ENCODE measurements at places on chromosomes 4 and X.

- no peak for DNase-seq
Measured at GRCh38 chr4:102339018-102339417, 6.3 kb downstream of the SLC39A8 start.

DNA sequence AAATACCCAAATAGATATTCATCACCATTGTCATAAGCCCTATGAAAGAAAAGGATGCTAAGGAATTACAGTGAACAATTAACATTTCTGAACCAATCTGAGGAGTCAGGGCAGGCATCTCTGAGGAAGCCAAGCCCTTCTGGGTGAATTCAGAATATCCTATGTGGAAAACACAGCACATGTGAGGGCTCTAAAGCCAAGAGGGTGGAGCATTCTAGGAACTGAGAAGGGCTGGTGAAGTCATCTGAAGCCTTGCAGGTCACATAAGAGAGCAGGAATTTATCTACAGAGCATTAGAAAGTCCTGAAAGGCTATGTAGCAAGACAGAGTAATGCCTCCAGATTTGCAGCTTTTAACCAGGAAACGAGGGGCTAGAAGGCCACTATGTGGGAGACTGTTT is 195.7 kb downstream of the SPATA18 start:
- no peak for DNase-seq

DNA sequence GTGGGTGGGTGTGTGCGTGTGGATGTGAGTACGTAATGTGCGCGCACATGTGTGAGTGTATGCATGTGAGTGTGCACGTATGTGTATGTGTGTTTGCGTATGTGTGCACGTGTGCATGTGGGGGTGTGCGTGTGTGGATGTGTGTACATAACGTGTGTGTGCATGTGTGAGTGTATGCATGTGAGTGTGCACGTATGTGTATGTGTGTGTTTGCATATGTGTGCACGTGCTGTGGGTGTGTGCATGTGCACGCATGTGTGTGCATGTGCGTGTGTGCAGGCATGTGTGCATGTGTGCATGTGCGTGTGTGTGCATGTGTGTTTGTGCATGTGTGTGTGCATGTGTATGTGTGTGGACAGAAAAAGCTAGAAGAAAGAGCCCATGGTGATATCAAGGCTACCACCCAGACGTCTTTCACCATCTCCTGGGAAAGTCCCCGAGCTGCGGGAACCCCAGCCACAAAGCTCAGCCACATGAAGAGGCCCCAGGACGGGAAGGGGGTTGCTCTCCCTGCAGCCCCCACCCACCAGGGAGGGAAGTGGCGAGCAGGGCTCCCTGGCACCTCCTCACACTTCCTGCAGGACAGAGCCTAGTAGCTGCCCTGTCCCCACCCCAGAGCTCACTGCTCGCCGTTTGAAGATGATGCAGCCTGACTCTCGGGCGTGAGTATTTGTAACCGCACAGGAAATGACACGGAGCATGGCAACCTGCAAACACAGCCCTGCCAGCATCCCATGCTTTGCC is 108.3 kb downstream of the DCTD start:
- peak; percentile 85 for DNase-seq

- no peak for DNase-seq
Measured at GRCh38 chr4:73945140-73945539, 36.7 kb downstream of the PF4 start.

DNA sequence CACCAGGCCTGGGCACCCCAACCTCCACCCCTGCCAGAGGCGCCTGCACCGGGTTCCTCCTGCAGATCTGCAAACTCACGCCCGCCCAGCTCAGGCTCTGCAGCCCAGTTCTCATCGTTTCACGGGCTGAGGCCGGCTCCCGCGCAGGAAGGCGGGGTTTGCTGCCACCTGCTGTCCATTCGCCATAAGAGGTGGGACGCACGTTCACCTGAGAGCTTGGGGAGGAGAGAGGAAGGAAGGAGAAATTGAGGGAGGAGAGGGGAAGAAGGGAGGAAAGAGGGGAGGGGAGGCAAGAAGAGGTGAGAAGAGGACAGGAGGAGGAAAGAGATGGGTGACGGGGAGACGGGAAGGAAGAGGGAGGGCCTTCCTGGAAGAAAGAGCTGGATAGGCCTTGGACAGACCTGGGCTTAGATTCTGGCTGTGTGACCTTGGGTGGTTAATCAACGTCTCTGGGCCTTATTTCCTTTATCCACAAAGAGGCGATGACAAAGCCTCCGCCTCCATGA is 114.5 kb downstream of the ADRA2C start:
- peak; percentile 13 for DNase-seq

DNA sequence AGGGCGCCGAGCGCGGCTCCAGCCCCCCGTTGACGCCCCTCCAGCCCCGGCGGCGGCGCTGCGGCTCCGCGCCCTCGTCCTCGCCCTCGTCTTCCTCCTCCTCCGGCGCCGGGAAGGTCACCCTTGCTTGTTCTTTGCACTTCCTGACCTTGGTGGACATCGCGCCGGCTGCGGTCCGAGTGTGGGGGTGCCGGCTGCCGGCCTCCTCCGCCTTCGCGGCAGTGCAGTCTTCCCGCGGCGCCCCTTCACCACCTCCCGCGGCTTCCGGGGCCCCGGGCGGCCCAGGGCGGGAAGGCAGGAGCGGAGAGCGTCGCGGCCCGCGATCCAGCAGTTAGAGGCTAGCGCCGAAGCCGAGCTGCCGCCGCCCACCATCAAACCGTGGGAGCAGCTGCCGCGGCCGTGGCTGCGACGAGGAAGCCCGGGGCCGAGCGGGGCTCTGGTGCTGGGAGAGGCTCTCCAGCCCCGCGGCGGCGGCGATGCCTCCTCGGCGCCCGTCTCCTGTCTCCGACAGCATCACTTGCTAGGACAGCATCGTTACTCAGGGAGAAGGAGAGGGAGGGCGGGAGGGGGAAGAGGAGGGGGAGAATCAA is at the start of gene TRPC3:
TRPC3 (minus strand) TSS at position 540 of the 590 bp plus-strand sequence; CDS start at position 160, 380 bp downstream.
- peak; percentile 4 for DNase-seq

DNA sequence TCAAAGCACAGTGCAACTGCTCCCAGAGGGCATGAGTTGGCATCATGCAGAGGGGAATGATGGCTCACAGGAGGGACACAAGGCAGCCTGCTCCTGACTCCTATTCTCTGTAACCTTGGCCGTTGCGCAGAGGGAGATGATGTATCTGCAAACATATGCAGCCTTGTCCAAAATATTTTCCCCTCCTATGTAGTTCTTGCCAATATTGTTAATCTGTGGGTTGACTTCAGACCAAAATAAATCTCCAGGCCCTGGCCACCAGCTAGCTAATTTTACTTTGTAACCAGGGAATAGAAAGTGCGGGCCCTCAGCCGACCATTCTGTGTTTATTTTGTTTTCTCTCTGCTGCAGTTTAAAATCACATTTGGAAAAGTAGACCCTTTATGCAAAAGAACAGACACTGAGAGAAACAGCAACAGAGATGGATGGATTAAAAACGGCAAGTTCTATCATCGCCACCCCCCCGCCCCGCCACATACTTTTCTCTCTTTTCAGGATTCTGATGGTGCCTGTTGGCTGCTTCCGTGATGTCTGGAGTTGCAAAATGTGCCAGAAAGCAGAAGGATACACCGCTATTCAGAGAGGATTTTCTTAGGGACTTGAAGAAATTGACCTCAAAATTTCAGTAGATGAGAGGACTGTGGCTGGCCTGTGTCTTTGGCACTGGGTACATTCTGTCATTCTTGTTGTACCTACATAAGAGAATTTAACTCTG is 185.3 kb upstream of the BCOR start:
- no peak for DNase-seq

- DNase-seq = no peak
Measured at GRCh38 chrX:63613531-63614028, 171.4 kb downstream of the ARHGEF9 start.

DNA sequence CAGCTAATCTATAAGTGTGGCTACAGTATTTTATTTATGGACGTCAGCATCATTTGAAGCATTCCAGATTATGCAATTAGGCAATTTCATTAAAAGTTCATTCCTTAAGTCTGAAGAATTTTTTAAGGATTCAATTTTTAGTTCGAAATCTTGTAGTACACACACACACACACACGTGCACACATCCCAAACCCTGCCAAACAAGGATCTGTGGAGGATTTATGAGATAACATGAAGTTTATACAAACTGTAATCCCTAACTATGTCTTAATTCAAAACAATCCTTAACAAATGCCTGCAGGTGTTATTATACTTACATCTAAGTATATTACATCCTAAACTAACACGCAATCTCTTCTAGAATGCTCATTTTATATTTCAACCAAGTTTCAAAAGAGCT is 105.8 kb downstream of the ELOVL6 start:
- no peak for DNase-seq

- DNase-seq = no peak
Measured at GRCh38 chr4:148207068-148207467, 235.1 kb downstream of the NR3C2 start.

GRCh38 chr4:152115794-152116193 is 355.0 kb upstream of the GATB start:
- no peak for DNase-seq

DNA sequence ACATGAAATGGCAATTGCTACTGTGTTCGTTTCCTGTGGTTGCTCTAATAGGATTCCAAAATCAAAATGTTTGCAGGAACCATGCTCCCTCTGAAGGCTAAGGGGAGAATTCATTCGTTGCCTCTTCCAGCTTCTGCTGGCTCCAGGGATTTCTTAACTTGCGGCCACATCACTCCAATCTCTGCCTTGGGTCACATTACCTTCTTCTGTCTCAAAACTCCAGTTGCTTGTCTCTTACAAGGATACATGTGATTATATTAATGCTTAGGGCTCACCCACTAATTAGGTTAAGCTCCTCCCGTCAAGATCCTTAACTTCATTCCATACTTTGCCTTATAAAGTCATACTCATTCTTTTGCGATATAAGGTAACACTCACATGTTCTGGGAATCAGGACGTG is 208.4 kb downstream of the RBM46 start:
- DNase-seq = no peak
